ENCODE measurements at places on chromosomes 16 and 17.

DNA sequence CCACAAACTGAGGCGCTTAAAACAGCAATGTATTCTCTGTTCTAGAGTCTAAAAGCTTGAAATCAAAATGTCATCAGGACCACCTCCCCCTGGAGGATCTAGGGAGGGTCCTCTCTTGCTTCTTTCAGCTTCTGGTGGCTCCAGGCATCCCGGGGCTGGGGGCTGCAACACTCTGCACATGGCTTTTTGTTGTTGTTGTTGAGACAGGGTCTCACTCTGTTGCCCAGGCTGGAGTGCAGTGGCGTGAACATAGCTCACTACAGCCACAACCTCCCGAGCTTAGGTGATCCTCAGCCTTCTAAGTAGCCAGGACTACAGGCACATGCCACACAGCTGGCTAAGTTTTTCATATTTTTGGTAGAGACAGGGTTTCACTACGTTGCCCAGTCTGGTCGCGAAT lies 37.0 kb upstream of the SNN start:
- DNase-seq = no peak

DNA sequence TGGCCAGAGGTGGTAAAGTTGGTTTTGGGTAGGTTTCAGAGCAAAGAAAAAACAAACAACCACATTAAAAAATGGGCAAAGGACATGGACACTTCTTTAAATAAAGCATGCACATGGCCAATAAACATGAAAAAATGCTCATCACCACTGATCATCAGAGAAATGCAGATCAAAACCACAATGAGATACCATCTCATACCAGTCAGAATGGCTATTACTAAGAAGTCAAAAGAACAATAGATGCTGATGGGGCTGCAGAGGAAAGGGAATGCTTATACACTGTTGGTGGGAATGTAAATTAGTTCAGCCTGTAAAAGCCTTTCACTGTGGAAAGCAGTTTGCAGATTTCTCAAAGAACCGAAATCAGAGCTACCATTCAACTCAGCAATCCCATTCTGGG lies 598.4 kb upstream of the SOX9 start:
- no peak for DNase-seq

GRCh38 chr16:8047736-8048135 lies 542.6 kb downstream of the TMEM114 start:
- no peak for DNase-seq

- no peak for DNase-seq
Measured at GRCh38 chr17:77563439-77564102, 394.9 kb upstream of the TNRC6C start.

GRCh38 chr16:11955713-11956123 lies 9.3 kb upstream of the TNFRSF17 start:
- no peak for DNase-seq

GRCh38 chr17:29713626-29714025 lies 90.9 kb upstream of the CORO6 start:
- no peak for DNase-seq

GRCh38 chr16:68061396-68061795 lies 23.8 kb upstream of the NFATC3 start:
- DNase-seq = no peak

GRCh38 chr16:62036101-62036801 lies at the start of gene CDH8:
CDH8 (minus strand) TSS chr16:62036438; CDS start chr16:62021403, 15,035 bp downstream.
- no peak for DNase-seq

DNA sequence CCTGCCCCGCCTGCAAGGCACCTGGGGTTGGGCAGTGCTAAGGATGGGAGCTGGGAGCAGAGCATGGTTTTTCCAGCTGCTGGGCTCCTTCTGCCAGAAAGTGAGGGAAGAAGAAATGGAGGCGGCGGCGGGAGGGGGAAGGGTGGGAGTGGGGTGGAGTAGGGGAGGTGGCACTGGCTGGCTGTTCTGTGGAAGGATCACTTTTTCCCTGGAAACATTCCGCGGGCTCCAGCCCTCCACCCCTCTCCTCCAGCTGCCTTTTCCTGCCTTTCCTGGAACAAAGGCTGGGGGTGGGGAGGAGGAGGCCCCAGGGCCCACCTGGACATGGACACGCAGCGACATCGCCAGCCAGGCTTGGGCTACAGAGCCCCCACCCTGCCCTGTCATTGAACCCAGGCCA lies 41.1 kb downstream of the CFAP20 start:
- DNase-seq = no peak

- DNase-seq = no peak
Measured at GRCh38 chr17:80498242-80498919, 22.0 kb upstream of the NPTX1 start.

- DNase-seq = no peak
Measured at GRCh38 chr17:57580055-57580739, 164.9 kb downstream of the CCDC182 start.

DNA sequence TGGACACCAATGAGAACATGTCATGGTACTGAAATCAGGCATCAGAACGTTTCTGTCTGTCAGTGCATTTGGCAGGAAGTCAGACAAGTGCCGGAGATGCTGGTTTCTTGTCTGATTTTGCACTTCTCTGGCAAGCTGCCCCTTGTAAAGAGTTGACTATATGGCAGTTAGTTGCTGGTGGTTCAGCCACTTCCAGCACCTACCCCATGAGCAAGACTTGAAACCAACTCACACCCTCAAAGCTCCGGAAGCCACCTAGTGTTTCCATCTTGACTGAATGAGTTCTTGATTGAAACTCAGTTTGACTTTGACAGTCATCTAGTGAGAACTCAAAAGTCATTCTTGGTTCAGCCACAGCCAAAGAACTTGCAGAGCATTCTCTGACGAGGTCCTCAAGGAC lies 225.1 kb downstream of the SPECC1 start:
- no peak for DNase-seq

DNA sequence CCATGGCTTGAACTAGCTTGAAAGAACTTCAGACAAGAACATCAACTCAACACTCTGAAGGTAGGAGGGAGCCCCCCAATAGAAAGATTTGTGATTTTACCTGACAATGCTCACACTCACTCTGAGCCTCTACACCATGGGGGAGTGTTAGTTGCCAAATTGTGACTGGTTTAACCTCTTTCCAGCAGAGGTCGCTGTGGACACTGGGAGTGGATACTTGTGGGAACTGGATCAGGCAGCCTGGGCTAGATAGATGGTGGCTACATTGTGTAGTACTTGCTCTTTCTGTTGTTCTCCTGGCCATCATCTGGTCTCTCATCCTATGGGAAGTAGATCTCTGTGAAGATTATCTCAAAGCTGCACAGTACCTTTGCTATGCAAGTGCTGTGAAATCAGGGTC lies 2.9 kb downstream of the SMPD3 start:
- no peak for DNase-seq

DNA sequence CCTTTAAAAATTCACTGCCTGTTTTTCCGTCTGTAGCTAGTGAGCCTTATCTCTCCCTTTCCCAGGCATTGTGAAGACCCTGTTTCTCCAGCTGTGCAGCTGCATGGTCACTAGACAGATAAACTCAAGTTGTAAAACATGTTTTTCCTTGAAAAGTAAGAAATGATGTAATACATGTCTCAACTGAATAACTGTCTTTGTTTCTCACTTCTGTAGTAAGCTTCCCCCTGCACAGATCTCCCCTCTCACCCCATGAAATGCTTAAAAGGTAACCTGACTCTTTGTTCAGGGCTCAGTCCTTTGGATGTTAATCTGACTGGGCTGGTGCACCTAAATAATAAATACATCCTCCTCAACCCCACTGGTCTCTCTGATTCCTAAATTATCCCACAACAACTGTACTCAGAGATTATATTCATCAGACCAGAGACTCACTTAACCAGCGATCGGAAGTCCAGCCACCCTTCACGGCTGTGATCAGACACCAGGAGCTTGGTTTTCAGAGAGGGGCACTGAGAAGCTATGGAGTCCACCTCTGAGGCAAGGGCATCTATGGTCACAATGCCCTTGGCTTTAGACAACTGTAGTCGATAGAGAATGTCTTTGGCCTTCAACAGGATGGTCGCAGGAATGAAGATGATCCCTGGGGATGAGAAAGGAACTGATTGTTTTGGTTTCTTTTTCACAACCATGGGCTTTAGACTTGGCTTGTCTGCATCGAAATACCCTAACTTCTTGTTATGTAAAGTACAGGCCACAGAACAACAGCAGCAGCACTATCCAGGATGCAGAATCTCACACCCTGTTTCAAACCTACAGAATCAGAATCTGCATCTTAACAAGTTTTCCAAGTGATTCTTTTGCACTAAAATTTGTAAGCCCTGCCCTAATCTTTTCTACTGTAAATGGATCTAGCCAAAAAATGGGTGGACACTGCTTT lies 15.4 kb downstream of the ACSM1 start:
- DNase-seq = no peak

GRCh38 chr16:65845466-65846209 lies 520.9 kb upstream of the CDH5 start:
- DNase-seq = no peak

- no peak for DNase-seq
Measured at GRCh38 chr16:47018223-47018891, 44.9 kb upstream of the DNAJA2 start.

GRCh38 chr17:72115781-72116525 lies 4.9 kb upstream of the SOX9 start:
- DNase-seq = no peak

- no peak for DNase-seq
Measured at GRCh38 chr17:76492123-76492988, 8.9 kb downstream of the RHBDF2 start.

- DNase-seq = no peak
Measured at GRCh38 chr17:74252211-74252610, 21.8 kb upstream of the DNAI2 start.

- no peak for DNase-seq
Measured at GRCh38 chr17:45052052-45052772, 780 bp upstream of the DCAKD start.

DNA sequence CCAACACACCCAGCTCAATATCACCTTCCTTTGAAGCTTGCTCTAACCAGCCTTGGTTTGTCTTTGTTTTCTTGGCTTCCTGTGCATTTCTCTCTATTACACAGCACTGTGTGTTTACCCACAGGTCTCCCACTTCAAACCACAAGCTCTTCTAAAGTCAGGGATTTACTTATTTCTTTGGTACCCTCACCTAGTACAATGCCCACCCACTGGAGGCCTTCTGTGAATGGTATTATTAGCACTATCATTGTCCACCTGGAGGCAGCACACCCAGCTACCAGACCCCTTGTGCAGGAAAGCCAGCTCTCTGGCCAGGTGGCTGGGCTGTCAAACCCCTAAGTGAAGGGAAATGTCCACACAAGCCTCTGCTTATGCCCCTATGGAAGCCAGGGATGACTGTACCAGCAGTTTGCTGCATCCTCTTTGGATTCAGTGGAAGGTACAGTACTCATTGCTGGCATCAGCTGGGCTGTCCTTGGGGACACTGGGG lies 9.4 kb upstream of the TOP2A start:
- DNase-seq = no peak

DNA sequence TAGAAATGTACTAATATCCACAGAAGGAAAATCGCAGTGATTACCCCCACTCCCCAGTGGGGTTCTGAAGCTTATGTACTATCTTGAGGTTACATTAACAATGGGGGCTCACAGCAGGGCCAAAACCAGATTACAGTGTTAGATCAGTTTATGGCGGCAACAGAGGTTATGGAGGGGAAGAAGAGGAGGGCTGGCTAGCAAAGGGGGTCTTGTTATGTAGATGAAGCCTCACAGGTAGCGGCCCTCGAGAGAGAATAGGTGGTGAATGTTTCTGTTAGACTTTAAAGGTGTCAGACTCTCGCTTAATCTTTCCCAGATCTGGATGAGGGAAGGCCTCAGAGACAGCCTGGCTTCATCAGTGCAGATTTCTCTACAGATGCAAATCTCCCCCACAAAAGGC lies 22.2 kb downstream of the RNF112 start:
- no peak for DNase-seq

Measured in cortex of kidney (tissue), 1 donor.